EL (cell line): ENCODE measurements at places on chromosomes 6 and 20.
A peak's percentile ranks its signal among the peaks of the same experiment; 100 is the strongest.

GRCh38 chr6:16648003-16648402 lies 113.3 kb downstream of the ATXN1 start:
- DNase-seq = no peak

GRCh38 chr6:165689699-165690098 lies 26.7 kb upstream of the PDE10A start:
- no peak for DNase-seq

DNA sequence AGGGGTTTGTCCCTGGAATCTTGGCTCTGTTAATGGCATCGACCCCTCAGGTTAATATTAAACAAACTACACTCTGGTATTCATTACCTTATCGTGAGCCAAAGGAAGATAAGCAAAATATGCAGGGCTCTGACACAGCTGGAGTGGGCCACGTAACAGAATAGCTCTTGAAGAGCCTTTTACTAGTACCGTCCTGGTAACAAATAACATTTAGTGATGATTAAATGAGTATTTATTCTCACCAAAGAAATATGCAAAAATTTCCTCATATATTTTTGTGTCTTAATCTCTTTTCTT lies 20.1 kb upstream of the UTRN start:
- DNase-seq = peak; percentile 41

- no peak for DNase-seq
These were observed 3.8 kb upstream of the CITED2 start for GRCh38 chr6:139378226-139378625.

GRCh38 chr6:170296746-170297575 lies 6.1 kb upstream of the DLL1 start:
- DNase-seq = no peak

GRCh38 chr20:46699651-46700359 lies 9.6 kb upstream of the SLC2A10 start:
- peak; percentile 51 for DNase-seq

DNA sequence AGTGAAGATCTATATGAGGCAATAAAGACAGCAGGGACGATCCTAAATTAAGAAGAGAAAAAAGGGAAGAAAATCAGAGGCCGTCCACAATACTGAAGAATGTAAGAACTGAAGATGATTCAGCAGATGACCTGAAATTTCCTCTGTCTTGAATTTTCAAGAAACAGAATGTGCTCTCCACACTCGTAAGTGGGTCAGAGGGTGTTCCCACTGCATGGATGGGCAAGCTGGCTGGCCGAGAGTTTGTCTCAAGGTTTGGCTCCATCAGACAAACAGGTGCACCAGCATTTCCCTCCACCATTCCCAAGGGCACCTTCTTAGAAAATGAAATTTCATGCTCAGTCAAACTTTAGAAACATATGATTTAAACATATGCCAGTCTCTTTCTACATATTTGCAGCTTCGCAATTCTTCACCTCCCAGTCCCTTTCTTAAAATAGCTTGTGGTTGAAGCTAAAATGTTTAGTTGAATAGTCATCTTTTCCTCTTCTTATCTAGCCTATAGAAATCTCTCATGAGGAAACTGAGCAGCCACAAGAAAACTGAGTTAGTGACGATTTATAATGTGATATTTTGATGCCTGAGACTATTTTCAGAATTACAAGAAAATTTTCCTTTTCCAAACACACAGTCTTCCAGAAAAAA lies 576.4 kb downstream of the PRKN start:
- no peak for DNase-seq

GRCh38 chr6:56767892-56768531 lies 125.3 kb upstream of the DST start:
- DNase-seq = no peak

DNA sequence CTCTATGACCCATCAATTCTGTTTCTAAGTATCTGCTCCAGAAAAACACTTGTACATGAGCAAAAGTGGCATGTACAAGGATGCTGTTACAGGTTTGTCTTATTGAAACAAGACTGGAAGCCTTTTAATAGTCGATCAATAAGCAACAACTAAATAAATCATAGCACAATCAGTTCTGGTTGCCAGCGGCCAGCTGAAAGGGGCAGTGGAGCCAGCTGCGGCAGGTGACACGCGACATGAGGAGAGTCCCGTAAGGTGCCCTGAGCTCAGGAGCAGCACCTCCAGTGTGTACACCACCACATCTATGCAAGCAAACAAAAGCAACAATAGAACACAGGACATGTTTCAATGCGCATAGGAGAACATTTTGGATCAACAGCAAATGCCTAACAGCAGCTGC lies 20.7 kb upstream of the NNAT start:
- DNase-seq = no peak

DNA sequence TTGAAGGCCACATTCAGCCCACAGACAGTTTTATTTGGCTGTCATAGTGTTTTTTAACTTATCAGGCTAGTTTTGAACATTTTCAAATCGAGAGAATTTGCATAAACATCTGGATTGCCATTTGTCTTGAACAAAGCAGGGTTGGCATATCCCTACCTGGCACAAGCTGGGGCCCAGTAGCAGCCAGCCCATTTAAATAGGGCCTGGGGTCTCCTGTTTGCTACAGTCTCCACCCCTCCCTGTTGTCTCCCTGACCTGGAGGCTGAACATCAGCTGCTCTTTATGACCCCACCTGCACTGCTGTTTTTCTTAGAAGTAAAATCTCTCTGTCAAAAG lies 10.5 kb downstream of the BCAS4 start:
- no peak for DNase-seq

DNA sequence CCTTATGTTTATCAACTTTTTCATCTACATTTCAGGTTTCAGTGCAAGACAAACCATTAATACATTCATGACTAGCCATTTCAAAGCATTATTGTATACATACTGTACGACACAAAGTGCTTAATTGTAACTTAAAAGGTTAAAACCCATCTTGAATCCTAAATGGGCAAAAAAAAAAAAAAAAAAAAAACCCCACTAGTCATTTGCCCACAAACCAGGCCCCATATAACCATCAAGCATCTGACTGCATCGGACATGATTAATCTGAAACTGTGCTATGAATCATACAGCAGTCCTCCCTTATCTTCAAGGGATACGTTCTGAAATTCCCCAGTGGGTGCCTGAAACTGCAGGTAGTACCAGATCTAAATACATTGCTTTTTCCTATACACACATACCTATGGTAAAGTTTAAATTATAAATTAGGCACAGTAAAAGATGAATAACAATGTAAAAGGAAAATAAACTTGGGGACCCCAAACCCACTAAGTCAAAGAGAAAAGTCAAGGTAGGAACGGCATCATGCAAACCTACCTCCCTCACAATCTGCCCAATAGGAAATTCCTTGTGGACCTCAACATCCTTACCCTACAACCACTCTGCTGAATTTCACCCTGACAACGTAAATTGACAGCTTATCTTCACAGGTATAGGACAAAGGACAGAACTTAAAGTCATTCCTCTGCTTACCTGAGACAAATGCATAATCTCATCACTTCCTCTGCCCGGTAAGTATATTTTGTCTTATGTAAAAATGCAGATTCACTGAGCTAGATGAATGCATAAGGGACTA lies 14.3 kb downstream of the B4GALT5 start:
- DNase-seq = peak; percentile 82

- no peak for DNase-seq
These were observed 33.8 kb downstream of the BRPF3 start for GRCh38 chr6:36230371-36230770.

- DNase-seq = peak; percentile 29
These were observed 388.2 kb downstream of the CDH4 start for GRCh38 chr20:61640131-61640870.

GRCh38 chr6:100283285-100283684 lies 181.4 kb downstream of the SIM1 start:
- peak; percentile 86 for DNase-seq

DNA sequence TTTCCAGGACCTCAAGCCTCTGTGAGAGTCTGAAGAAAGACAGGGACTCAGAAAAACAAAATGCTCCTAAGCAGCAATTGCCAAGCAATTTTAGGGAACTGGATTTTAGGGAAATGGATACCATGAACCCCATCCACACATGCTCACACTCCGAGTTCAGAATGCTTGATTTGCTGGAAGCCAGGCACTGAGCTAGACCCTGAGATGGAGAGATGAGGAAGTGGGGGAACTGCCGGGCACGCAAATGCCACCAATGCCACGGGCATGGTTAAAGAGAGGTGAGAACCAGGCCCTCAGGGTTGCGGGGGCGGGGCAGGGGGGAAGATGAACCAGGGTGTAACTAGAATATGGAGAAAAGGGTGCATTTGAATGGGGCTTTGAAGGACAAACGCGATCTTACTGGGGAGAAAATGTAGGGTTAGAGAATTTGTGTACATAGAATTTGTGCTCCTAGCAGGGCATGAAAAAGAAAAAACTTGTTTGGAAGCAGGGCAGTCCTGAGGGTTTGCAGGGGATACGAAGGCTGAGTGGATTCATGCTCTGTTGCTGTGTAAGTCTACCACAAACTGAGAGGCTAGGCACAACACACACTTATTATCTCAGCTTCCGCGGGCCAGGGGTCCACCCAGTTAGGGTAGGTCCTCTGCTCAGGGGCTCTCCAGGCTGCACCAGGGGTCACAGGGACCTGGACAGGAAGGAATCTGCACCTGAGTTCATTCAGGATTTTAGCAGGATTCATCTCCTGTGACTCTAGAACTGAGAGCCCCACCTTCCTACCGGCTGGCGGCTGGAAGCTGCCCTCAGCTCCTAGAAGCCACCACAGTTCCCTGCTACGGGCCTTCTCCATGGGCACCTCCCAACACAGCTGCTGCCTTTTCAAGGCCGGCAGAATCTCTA lies 108.0 kb downstream of the SNX5 start:
- no peak for DNase-seq

GRCh38 chr6:122678841-122679240 lies 68.6 kb downstream of the PKIB start:
- peak; percentile 4 for DNase-seq

DNA sequence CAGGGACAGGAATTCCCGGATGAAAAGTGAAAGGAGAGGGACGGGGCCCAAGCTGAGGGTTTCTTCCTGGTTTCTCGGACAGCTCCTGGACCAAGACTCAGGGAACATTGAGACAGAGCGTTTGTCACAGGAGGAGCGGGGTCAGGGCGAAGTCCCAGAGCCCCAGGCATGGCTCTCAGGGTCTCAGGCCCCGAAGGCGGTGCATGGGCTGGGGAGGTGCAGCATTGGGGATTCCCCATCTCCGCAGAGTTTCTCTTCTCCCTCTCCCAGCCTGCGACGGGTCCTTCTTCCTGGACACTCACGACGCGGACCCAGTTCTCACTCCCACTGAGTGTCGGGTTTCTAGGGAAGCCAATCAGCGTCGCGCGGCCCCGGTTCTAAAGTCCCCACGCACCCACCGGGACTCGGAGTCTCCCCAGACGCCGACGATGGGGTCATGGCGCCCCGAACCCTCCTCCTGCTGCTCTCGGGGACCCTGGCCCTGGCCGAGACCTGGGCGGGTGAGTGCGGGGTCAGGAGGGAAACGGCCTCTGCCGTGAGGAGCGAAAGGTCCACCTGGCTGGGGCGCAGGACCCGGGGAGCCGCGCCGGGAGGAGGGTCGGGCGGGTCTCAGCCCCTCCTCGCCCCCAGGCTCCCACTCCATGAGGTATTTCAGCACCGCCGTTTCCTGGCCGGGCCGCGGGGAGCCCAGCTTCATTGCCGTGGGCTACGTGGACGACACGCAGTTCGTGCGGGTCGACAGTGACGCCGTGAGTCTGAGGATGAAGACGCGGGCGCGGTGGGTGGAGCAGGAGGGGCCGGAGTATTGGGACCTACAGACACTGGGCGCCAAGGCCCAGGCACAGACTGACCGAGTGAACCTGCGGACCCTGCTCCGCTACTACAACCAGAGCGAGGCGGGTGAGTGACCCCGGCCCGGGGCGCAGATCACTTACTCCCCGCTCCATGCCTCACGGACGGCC lies 54.6 kb upstream of the POLR1H start:
- DNase-seq = no peak

DNA sequence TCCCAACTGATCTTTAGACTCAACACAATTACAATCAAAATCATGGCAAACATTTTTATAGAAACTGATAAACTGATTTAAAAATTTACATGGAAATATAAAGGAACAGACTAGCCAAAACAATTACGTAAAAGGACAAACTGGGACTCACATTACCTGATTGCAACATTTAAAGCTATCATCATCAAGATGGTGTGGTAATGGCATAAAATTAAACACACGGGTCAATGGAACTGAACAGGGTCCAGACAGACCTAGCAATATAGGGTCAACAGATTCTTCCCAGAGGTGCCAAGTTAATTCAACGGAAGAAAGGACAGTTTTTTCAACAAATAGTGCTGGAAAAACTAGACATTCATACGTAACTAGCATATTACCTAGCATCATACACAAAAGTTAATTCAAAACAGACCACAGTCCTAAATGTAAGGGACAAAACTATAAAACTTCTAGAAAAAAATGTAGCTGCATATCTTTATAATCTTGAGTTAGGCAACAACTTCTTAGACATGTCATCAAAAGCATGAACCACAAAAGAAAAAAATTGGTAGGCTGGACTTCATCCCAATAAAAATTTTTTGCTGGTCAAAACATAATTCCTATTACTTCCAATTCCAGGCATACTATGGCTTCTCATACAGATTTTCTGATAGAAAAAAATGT lies 147.4 kb upstream of the BEND6 start:
- DNase-seq = peak; percentile 34

GRCh38 chr6:1390946-1391799 lies 1.8 kb downstream of the FOXF2 start:
- peak; percentile 53 for DNase-seq

- no peak for DNase-seq
These were observed 140.9 kb upstream of the MOCS1 start for GRCh38 chr6:40075056-40075590.

GRCh38 chr6:84645000-84645399 lies 119.4 kb downstream of the TBX18 start:
- DNase-seq = peak; percentile 74

DNA sequence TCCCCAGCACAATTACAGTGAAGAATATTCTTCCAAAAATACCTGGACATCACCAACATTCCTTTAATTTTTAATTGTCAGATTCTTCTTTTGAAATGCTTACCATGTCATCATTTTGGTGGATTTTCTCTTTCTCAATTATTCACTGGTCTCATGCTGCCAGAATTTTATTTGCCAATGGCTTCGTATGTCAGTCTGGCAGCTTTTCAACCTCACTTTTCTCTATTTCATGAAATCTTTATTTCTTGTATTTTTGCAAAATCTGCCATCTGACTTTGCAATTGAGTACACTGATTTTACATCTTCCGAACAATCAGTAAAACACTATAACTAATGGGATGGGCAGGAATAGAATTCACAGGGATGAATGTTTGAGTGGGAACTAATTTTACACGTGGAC lies 84.1 kb downstream of the BTBD9 start:
- DNase-seq = no peak

DNA sequence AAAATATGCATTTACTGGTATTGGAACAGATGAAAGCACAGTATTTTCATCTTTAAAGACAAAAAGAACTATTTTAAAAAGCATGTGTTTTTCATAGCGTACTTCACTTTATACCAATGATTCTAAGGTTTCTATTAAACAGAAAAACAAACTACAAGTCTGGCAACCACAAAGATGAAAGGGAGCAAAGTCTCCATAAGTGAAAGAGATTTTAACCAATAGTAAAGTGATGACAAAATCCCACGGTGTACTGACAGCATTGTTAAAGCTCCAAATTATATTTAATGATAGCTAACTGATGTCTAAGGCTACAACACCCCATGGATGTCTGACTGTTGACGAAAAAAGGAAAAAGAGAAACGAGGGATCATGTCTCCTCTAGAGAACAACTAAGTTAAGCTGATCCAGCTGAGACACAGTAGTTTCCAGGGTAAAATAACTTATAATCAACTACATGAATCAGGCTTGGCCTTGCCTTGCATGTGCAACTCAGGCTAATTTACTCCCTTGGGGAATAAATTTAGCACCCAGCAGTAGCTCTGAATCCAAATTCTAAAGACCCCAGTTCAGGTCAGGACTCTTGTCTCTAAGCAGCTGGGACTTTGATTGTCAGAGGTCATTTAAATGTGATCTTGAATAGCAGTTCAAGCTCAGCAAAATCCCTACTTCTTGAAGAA lies 56.0 kb upstream of the TAB2 start:
- no peak for DNase-seq
